ENCODE measurements at places on chromosomes 7 and 10. TPM values are rescaled to one million over a fixed set of nuclear protein-coding genes. Genes with fewer than 3 reads are reported as not detected.

- no peak for DNase-seq
Measured at GRCh38 chr7:144720149-144720548, 115.7 kb downstream of the TPK1 start.

DNA sequence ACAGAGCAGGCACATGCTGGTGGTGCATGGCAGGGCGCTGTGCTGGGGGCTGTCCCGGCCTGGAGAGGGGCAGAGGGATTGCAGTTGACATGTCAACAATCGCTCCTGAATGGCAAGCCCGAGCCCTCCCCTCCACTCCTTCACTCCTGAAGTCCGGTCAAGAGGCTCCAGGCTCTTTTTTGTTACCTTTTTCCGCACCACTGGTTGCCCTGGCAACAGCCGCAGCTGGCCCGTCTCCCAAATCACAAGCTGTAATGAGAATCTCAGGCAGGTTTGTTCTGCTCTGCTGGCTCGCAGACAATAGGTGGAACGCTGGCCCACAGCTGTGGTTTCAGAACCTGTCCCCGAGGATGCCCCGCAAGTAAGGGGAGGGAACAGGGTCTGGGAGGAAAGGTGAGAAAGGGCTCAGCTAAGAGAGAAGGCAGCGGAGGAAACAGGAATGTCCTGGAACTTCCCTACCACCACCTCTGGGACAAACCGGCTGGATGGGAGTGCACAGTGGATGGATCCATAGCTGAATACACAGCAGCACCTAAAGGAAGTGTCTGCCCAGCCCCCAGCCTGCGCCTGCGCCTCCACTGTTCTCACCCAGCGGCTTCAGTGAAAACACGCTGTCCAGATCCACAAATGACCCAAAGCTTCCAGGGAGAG is 58.9 kb downstream of the CALML3 start:
- DNase-seq, result peak; percentile 65

DNA sequence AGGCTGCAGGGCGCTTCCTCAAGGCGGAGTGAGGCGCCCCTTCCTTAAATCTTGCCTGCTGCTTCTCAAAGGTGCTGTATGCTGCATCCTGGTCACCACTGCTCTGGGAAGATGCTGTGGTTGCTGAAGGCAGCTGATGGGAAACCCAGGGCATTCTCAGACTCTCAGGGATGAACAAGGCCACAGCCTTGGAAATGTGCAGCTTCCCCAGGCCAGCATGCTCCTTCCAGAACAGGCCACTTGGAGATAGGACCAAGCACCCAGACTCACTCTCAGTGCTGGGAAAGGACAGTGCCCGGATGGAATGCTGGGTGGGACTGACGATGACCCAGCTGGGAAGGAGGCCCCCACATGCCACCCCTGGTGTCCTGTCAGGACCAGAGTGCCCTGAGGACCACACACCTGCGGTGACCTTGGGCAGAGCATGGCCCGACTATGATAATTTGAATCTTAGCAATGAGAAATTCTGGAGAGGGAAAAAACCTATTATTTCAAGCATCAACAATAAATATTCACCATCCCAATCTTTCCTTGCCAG is 235.5 kb downstream of the TNS3 start:
- DNase-seq, result no peak

GRCh38 chr7:105156731-105157130 is 142.7 kb downstream of the KMT2E start:
- no peak for DNase-seq

Gene GRM8
- polyA plus RNA-seq, result 9.4 TPM
